ENCODE measurements at places on chromosomes 13 and 19.

GRCh38 chr19:9323557-9323918 lies 441 bp upstream of the ZNF559 start:
- DNase-seq: no peak

GRCh38 chr19:39446365-39447084 lies 1.1 kb downstream of the SUPT5H start:
- DNase-seq: no peak

DNA sequence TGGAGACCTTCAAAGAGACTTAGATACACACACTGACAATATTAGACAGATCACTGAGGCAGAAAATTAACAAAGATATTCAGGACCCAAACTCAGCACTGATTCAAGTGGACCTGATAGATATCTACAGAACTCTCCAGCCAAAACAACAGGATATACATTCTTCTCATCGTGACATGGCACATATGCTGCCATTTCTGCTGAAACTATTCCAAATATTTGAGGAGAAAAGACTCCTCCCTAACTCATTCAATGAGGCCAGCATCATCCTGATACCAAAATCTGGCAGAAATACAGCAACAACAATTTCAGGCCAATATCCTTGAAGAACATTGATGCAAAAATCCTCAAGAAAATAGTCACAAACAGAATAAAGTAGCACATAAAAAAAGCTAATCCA lies 53.3 kb downstream of the TRPC4 start:
- DNase-seq: no peak

DNA sequence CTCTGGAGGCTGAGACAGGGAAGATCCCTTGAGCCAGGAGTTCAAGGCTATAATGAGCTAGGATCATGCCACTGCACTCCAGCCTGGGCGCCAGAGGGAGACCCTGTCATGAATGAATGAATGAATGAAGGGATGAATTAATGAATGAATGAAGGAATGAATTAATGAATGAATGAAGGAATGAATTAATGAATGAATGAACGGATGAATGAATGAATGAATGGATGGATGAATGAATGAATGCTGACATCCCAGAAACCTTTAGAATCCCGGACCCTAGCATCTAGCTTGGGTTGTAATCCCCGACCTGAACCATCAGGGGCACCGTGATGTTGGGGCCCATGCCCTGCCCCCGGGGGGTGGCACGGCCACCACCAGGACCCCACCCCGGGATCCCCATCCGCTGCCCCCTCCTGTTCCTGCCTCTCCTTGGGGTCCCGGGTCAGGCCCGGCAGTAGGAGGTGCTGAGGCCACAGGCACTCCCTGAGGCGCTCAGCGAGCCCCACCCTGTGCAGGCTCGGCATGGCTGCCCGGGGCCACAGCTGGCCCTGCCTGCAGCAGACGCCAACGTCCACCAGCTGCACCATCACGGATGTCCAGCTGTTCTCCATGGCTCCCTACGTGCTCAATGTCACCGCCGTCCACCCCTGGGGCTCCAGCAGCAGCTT lies 3.4 kb downstream of the EBI3 start:
- no peak for DNase-seq

DNA sequence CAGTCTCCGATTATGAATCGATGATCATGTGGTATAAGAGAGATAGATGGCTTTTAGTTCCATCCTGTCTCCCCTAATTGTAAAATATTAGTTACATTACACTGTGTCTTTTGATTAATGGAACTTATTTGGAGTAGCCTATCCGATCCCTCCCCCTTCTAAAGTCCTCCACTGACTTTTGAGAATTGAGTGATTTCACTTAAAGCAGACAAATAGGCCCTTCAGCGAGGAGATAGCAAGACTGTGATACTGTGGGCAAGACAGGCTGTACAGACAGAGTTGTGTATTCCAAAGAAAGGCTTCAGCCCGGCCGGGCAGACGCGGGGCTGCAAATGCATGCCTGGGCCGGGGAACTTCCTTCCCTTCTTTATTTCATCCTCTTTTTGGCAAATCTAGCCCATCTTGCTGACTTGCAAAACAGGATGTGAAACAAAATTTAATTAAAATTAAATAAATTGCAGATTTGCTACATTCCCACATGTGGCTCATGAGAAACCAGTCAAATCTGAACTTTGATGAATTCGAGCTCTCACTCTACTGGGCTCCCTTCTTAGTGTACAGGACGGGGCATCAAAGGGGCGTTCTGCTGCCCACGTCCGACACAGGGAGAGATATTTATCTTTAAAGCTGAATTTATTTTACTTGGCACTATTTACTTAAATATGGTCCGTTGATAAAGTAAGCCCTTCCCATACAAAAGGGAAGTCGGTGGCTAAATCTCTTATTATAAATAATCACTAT lies 314.8 kb downstream of the ZNF536 start:
- DNase-seq: no peak

DNA sequence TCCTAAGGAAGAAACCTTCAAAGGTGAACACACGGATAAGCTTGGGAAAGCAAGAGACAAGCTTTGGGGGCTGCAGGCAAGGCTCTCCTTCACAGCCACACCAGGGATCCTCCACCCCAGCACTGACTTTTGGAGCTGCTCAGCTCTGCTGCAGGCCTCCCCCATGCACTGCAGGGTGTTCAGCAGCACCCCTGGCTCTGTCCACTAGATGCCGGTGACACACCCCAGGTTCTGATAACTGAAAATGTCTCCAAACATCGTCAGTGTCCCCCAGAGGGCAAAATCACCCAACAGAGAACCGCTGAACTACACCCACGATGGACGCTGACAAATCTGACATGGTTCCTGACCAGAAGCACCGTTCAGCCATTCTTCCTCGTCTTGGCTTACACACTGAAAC lies 90.5 kb downstream of the STK24 start:
- no peak for DNase-seq

- DNase-seq: no peak
These were observed 23.1 kb downstream of the FLT3 start for GRCh38 chr13:28077231-28077630.

DNA sequence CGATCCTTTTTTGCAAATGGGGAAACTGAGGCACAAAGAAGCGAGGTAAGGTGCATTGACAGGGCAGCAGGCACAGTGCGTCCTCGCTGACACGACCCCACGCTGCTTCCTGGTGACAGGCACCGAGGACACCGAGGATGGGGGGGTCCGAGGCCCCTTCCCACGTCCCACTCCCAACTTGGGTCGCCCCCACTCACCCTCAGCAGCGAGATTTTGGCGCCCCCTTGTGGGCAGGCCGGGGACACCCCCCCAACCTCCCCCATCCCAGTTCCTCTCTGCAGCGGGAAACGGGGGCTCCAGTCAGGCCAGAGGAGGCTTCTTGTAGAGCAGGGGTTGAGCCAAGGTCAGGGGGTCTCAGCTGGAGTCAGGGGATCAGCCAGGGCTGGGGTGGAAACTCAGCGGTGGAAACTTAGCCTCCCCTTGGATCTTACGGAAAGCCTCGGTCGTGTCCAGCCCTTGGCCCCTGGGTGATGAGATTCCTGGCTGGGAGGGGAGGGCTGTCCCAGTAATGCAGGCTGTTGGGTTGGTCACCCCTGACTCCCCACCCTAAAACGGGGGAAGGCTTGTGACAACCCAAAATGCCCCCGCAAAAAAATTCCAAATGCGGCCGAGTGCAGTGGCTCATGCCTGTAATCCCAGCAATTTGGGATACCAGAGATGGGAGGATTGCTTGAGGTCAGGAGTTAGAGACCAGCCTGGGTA lies 8.2 kb downstream of the SMIM24 start:
- DNase-seq: peak; percentile 50

DNA sequence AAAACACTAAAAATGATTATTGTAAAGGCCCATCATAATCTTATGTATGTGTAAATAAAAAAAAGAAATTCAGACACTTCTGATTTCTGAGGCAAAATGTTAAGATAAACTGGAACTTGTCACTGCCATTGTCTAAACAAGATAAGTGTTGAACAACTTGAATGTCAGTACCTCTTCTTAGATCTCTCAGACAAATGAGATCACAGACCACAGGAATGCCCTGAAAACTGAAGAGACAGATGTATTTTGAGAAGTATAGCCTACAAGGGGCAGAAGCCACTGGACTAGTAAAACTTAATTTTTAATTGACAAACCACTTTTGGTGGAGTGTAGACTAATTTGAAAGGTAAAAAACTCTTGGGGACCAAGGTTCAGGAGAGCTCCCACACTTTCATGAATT lies 375.5 kb upstream of the SLITRK5 start:
- no peak for DNase-seq

DNA sequence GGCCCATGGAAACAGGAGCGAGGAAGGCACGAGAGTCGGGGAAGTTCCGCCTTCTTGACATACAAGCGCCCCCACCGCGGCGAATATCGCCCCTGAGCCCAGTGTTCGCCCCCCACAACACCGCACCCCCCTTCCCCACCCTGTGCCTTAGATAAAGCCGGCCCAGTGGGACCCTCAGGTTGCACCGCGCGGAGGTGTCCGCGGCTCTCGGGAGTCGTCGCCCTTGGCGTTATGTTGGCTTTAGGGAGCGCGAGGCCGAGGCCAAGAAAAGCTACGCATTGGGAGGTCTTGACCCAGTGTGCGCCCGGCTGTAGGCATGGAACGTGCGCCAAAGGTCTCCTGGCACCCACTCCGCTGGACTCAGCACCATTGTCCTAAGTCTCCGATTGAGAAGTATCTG lies 603 bp upstream of the ZNF132 start:
- DNase-seq: no peak

DNA sequence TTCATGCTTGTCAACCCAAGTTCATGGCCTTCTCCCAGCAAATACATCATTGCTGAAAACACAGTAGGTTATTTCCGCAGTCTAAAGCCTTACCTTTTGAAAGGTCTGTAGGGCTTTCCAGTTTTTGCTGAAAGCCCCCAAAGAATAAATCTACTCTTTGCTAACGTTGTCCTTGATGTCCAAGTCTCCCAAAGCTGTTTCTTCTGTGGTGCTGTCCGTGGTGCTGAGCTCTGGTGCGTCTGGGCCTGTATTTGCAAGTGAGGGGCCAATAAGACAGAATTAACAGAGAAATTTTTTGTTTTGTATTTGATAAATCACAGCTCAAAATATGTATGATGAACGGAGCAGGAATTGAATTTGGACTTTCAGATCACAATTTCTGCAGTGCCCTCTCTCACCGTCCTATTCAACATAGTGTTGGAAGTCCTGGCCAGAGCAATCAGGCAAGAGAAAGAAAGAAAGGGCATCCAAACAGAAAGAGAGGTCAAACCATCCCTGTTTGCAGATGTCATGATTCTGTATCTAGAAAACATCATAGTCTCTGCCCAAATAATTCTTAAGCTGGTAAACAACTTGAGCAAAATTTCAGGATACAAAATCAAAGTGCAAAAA lies 9.8 kb upstream of the LGALS16 start:
- DNase-seq: peak; percentile 38

- no peak for DNase-seq
These were observed 58.2 kb downstream of the CDADC1 start for GRCh38 chr13:49305792-49306425.

DNA sequence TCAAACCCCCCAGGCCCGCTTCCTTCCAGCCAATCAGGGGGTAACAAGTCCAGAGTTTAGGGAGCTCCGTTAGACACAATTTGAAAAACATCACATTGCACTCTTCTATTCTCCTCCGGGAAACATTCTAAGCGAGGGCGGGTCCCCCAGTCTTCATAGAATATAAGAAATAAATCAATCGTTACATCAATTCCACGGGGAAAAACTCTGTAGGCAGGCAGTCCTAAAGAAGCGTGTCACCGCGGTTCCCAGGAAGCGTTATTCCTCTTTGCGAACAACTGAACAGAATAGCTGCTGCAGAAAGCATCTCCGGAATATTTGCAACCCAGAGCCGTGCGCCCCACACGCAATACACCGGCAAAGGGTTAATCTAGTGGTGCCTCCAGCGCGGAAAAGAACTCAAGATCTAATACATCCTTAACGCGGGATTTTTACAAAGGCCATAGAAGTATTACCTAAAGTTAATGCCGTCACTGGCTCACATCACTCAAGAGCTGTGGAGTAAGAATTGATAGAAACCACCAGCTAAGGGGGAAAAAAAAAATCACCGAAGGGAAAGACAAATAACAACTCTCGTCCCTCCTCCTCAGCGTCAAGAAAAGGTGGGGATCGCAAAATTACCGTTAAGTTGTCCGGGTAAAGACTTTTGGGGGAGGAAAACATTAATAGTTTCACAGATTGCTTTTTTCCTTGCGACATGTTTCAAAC lies 65.1 kb downstream of the KCNRG start:
- peak; percentile 12 for DNase-seq

- peak; percentile 94 for DNase-seq
These were observed at the start of gene DOHH for GRCh38 chr19:3500429-3501101. TSS of gene DOHH (minus strand) at chr19:3500674. CDS start at chr19:3496814, 3,860 bp downstream.

DNA sequence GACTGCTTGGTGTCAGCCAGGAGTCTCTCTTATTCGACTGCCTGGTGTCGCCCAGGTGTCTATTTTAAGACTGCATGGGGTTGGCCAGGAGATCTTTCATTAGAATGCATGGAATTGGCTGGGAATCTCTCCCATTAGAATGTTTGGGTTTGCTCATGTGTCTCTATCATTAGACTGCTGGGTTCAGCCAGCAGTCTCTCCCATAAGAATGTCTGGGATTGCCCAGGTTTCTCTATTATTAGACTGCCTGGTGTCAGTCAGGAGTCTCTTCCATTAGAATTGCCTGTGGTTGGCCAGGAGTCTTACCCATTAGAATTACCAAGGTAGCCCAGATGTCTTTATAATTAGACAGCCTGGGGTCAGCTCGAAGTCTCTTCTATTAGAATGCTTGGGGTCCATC lies 1496.0 kb downstream of the UQCRFS1 start:
- no peak for DNase-seq

- DNase-seq: no peak
These were observed 698 bp downstream of the KANK2 start for GRCh38 chr19:11196406-11197287.

DNA sequence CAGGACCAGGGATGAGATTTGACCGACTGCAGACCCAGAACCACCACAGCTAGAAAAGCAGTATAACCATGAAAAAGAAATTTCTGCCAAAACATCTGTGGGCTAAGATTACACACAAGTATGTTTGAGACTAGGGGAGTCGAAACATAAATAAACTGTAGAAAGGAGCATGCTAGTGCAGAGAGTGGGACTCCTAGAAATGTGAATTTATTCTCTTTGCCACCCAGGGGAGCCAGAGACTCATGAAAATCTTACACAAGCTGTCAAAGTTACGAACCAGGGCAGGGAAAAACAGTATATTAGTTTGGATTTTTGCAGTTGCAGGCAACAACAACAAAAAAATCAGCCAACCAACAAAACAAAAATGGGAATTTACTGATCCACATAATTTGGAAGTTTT lies 12.3 kb upstream of the HSPH1 start:
- no peak for DNase-seq

- DNase-seq: no peak
These were observed 120.5 kb downstream of the STK24 start for GRCh38 chr13:98456413-98456845.

GRCh38 chr19:5336195-5336965 lies 4.2 kb downstream of the PTPRS start:
- no peak for DNase-seq

GRCh38 chr13:93344048-93344705 lies 117.6 kb downstream of the GPC6 start:
- no peak for DNase-seq
